NCI-H2081 (cell line): ENCODE measurements at places on chromosomes 6 and 20.

DNA sequence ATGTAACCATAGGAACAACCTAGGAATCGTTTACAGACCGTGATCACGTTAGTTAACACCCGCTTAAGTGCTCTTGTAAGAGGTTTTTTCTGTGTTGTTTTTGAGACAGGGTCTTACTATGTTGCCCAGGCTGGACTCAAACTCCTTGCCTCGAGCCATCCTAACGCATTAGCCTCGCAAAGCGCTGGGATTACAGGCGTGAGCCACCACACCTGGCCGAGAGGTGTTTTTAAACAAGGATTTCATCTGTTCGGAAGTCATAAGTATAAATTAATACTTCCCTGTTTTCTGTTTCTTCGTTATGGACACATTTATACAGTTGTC lies 727 bp downstream of the MRS2 start:
- DNase-seq = no peak

- no peak for DNase-seq
Measured at GRCh38 chr20:62134735-62135231, 8.4 kb downstream of the PSMA7 start.

DNA sequence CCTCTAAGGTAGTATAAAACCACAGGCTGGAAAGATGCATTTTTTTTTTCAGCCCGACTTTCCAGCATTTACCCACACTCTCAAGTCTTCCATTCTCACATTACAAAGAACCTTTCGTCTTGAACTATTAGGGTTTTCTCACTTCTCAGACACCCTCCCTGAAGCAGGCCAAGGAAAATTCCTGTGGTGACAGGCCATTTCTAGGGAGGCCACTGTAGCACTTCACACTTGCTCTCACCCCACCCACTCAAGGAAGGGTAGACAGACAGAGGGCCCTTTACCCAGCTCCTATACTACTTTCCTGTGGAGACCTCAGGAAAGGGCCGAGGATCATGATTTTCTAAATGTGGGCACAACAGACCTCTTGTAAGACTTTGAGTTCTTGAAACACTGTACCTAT lies 27.7 kb downstream of the KCNS1 start:
- no peak for DNase-seq

DNA sequence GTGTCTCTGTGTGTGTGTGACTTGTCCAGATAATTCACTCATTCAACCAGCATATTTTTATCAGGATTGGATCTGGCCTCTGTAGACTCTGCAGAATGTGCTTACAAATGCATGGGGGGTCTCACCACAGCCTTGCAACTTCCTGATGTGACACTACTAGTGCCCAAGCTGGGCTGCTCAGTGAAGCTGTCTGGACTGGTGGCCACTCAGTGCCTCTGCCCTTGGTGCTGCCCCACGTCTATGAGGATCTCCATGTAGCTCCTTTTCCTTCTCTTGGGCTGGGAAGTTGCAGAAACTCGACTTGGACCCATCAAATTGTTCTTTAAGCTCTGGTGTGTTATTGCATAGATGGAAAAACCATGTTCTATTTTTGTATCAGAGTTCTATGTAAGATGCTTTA lies 75.8 kb downstream of the NRN1 start:
- no peak for DNase-seq

GRCh38 chr6:163008626-163009025 lies 280.9 kb downstream of the PACRG start:
- DNase-seq = no peak

DNA sequence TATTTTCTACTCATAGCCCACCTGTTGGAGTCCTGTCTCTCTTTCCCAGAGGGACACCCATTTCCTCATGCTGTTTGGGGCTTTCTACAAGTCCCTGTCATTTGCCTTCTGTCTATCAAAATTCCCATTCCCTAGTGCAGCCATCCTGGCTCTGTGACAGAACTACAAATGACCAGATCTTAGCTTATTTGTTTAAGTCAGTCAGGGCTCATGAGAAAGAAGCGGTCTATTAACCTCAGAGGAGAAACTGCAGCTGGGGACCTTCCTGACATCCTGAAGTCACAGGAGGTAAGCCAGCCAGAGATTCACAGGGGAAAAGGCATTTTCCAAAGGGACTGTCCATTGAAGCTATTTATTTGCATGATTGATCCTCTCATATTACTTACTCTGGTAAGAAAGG lies 1.7 kb upstream of the COL9A1 start:
- no peak for DNase-seq

- DNase-seq = no peak
Measured at GRCh38 chr20:63699466-63700198, 3.2 kb downstream of the TNFRSF6B start.

DNA sequence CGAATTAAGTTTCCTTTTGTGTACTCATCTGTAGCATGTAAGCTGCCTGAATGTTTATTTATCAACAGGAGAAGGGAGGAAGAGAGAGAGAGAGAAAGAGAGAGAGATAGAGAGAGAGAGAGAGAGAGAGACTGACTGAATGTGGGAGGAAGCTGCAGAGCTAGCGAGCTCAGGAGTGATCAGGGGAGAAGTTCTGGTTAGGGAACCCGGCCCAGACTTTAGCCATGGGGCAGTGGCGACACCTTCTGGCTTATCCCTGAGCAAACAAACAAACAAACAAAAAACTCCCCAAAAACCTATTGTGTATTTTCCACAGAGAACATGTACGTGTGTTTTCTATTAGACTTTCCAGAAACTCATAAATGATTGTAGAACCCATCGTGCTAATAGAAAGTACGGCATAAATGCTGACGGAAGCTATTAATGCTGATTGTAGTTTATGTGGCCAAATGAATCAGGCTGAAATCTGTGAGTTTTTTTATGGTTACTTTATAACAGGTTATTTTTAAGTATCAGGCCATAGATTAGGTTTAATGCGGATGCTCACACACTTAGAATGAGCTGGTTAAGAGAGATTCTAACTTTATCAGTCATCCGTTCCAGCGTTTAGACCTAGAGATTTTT lies 92.8 kb downstream of the CLIC5 start:
- DNase-seq = peak; percentile 3

- no peak for DNase-seq
Measured at GRCh38 chr20:14450256-14450655, 112.8 kb upstream of the FLRT3 start.
